ENCODE measurements at places on chromosomes 1 and 21. TPM values are rescaled to one million over a fixed set of nuclear protein-coding genes. Genes with fewer than 3 reads are reported as not detected.

WNT3A gene
- total RNA-seq: not detected

FCAMR gene
- 1.5 TPM for total RNA-seq

NMNAT2 gene
- 0.13 TPM for total RNA-seq

DNA sequence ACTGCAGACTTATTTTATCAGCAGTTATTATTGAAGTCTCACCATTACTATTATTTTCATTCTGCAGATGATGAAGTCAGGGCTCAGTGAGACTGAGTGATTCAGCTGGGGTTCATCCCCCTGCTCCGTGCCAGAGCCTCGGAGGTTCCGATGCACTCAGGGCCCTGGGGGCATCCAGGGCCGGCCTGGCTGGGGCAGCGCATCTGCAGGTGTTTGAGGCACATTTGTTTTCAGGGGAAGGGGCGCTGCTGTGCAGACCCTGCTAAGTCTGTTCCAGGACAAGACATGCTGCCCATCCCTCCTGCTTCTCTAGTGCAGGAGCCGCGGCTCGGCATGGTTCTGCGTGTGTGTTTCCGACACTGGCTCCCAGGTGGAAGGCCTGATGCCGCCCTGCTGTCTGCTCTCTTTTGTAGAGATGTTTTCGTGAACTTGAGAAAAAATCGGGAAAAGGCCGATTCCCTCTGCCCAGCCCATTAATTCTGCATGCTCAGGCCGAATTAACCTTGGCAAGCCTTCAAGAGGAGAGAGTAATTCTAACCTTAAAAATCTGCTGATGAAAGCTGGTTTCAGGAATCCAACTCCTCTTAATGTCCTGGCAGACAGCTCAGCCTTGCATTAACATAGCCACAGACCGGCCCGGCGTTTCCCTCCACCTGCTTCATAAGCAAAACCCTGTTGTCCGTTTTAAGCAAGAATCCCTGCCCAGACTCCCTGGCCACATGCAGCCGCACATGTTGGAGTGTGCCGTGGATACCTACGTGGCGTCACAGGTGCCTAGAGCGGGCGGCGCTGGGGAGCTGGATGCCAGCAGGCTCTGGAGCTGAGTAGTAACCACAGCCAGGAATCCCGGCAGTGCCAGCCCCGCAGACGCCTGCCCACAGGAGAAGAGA lies 316.0 kb upstream of the VAMP3 start:
- no peaks in the 10 kb centered on the region for H3K36me3 ChIP-seq
- no peak overlapping the region for H3K4me3 ChIP-seq
- H3K27ac ChIP-seq: no peak overlapping the region
- no peaks in the 10 kb centered on the region for H3K4me1 ChIP-seq
- H3K27me3 ChIP-seq: no peaks in the 10 kb centered on the region

DNA sequence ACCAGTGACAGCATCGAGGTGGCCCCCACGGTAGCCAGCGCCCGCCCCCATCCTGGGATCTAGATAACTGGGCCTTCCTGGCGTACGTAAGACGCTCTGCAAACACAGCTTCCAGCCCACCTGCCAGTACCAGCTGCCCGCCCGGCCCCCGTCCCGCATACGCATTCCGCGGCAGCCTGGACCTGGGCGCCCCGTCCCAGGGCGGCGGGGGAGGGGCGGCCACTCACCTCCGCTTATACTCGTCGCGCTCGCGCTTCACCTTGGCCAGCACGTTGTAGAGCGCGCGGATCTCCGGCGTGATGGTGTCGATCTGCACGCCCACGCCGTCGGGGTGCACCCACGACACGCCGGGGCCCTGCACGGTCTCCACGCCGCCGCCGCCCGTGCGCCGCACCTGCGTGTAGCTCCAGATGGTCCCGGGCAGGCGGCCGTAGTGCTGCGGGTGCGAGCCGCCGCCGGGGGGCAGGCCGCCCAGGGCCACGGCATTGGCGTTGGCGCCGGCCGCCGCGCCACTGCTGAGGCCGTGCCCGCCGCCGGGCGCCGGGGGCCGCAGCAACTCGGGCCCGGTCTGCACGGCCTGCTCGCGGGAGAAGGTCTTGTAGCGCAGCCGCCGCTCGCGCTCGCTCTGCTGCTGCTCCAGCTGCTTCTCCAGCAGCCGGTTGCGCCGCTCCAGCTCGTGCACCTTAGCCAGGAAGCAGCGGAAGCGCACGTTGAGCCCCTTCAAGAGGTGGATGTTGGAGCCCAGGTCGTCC lies 859 bp downstream of the IFFO2 start:
- peak overlapping the region; percentile 57 for H3K27ac ChIP-seq
- H3K4me1 ChIP-seq: no peaks in the 10 kb centered on the region
- DNase-seq: peak; percentile 63
- H3K36me3 ChIP-seq: no peaks in the 10 kb centered on the region
- no peaks in the 10 kb centered on the region for H3K27me3 ChIP-seq
- H3K4me3 ChIP-seq: peak overlapping the region; percentile 85

DNA sequence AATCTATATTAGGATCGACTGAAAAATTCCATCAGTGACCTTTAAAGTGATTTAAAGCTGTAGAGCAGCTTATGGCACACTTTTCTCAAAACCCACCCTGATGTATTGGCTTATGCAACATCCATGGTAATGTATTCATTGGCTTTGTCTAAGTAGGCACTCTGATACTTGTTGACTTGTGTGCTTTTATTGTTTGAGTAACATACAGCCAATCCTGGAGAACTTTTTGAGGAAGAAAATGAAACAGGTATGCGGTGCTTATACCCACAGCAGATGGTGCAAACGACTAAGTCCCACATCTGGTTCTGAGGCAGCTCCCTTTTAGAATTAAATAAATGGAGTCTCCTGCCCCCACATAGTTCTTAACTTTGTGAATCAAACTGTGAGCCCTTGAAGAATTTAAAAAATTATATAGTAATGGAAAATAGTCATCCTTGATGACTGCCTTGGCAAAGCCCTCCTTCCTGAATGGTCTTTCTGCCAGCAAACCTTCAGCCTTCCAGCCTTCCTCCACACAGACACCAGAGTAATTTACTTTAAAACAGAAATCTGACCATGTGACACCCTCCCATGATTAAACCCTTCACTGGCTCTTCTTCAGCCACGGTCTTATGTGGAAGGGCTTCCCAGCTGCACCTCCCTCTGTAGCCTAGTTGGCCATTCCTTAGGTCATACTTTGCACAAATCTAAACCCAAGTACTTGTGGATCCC lies 116.0 kb downstream of the BCAR3 start:
- no peak overlapping the region for H3K27ac ChIP-seq
- H3K27me3 ChIP-seq: no peaks in the 10 kb centered on the region
- H3K36me3 ChIP-seq: peaks cover 74% of the 10 kb centered on the region

DNA sequence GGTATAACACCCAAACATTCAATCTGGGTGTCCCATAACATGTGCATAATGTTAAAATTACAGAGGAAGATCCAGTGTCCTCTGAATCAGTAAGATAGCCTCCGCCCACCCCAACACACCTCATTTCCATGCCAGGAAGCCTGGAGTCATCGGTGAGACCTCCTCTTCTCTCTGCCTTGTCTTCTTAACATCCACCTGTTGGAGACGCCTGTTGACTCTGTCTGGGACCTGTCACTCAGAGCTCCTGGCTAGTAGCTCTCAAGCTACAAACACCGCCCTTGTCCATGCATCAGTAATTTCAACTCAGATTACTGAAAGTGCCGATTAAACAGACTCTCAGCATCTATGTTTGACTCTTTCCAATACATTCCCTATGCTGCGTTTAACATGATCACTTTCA lies 27.4 kb downstream of the KCNJ15 start:
- H3K4me3 ChIP-seq: no peak overlapping the region
- no peak overlapping the region for H3K27ac ChIP-seq
- no peaks in the 10 kb centered on the region for H3K36me3 ChIP-seq
- no peaks in the 10 kb centered on the region for H3K4me1 ChIP-seq
- no peak for DNase-seq
- H3K27me3 ChIP-seq: no peaks in the 10 kb centered on the region

Measured in Peyer's patch (tissue), 4 donors.